Ammon's horn (tissue), 1 donor: ENCODE measurements at places on chromosomes 3 and 15.

GRCh38 chr3:66809595-66809958, 188.5 kb upstream of the KBTBD8 start:
- DNase-seq = no peak

DNA sequence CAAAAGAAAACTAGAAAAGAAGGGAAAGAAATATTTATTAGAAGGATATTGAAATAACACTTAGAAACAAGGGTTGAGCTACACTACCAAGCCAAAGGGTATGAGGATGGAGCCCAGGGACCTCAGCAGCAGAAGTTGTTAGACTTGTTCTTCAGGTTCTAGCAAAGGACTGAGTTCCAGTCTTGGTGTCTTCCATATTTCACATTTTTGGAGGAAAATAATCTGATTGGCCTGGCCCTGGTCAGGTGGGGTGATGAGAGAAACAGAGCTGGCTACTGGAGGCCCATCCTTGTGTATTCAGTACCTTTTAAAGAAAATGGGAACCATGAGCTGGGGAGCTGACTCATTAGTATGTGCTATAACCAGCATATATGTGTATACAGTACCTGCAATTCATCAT, 28.2 kb downstream of the PPP4R2 start:
- no peak for DNase-seq

DNA sequence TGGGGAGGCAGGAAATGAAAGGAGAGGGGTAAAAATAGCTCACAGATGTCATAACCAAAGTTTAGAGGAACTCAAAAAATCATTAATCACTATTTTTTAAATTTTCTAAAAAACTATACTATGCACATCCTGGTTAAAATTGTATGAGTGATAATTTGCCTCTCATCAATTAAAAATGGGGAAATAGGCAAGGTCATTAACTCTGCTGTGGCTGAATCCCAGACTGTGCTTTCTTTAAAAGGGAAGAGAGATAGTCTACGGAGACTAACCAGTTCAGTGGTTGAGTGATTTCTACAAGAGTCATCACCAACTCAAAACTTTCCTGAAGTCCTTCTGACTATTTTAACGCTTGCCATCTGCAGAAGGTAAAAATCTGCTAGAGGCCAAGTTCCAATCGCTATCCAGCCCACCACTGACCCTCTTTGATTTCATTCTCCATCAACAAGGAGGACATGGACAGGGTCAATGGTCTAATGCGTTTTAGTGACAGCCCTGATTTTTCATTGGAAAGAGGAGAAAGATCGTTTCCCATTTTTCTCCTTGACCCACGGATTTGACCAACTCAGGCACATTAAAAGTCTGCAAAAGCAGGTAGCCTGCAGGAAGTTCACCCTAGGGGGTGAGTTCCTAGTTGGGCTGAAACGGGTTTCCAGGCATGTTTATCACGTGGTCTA, 850 bp downstream of the SUCLG2 start:
- DNase-seq = no peak

GRCh38 chr3:117846238-117846637, 1136.7 kb downstream of the TUSC7 start:
- no peak for DNase-seq

- DNase-seq = no peak
Observed at GRCh38 chr3:85922374-85922773, 963.6 kb downstream of the CADM2 start.

- peak; percentile 8 for DNase-seq
Observed at GRCh38 chr3:177284383-177284881, 87.2 kb upstream of the TBL1XR1 start.

GRCh38 chr3:33438881-33439545, 1.2 kb downstream of the UBP1 start:
- no peak for DNase-seq

DNA sequence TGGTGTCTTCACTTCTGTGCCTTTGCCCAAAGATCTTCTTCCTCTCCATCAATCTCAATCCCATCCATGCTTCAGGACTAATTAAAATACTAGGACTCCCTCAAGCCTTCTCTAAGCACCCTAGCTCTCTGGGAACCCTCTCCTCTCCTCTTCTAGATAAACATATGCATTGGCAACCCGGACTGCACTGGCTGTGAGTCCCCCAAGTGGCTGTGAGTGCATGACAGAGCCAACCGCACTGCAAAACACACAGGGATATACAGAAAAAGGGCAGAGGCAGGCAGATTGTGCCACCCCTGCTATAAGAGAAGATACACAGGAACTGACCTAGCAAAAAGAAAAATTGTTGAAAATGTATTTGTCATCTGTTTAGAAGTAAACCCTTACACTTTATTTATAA, 457.1 kb downstream of the MFSD1 start:
- no peak for DNase-seq

DNA sequence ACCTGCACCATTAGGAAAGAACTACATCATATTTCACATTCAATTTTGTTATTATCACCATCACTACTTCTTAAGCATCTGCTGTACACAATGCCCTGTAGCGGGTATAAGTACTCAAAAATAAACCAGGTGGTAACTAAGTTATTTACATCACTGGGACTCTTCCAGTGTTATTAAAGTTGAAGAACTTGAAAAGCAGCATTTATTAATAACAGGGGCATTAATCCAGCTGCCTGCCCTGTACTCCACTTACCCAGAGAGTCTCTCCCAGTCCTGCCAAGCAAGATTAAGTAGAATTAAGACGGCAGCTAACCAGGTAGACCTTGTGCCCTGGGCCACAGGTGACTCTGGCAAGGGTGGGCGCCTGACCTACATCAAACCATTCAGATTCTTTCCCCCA, 65.2 kb downstream of the FHIT start:
- no peak for DNase-seq

DNA sequence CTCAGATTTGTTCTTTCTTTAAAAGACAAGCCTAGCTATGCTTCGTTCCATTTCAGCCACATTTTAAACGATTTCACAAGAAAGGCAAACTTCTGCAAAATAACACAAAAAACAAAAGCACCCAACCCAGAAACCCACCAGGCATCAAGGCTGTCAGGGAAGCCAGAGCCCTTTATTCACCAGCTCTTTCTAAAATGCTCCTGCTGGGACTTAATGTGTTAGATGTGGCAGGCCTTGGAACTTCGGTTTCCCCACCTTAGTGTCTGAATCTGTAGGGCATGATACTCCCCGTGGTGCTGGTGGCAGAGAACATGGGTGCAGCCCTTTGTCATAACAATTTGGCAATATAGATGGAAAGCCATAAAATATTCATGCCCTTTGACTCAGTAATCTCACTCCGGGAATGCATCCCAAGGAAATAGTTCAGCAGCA, 56.8 kb upstream of the LCTL start:
- DNase-seq = no peak

DNA sequence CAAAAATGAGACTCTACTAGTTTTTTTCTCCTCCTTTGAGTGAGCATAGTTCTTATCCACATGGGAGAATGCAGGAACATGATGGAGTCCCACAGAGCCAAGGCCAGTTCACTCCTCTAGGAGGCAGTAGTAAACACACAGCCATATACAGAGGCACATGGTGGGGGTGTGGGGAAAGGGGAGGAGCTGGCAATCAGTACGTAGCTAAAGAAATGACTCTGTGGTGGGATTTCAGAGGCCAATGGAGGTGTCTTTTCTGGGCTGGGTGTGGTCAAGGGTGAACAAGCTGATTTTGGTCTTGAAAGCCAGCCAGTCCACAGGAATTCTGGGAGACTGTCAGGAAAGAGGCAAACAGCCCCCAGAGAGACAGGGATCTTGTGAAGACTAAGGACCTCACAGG, 6.6 kb upstream of the RAB11A start:
- DNase-seq = no peak

- DNase-seq = no peak
Observed at GRCh38 chr3:40923651-40924050, 275.7 kb upstream of the CTNNB1 start.

DNA sequence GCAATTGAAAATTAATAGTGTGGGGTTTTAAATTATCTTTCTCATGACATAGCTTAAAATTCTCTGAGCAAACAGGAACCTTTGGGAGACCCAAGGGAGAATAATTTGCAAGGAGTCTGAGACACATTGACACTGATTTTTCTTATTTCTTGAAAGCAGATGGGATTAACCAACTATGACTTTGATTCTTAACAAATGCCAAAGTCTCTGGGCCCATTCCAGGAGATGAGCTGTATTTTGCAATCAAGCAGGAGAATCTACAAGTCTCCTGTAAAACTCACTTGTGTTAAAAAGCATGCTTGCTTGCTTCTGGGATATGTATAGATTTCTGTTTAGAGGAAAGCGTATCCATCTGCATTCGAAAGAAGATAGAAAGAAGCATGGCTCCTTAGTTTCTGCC, 71.3 kb upstream of the STT3B start:
- no peak for DNase-seq

DNA sequence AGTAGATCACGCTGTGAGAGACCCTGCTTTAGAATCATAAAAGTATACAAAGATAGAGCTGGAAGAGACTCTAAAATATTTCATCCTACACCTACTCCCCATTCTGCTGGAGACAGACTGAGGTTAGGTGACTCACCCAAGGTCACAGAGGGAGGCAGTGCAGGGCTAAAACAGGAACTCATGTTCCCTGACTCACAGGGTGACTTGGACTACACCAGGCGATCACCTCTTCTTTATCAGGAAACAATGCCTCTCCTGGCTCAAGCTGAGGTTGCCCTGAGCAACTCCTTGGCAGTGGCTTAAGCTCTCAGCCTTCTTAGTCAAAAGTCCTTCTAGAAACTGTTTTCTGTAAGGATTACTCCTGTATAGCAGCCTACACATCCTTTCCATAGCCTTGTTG, 26.4 kb upstream of the TNFAIP8L3 start:
- DNase-seq = no peak
